ENCODE measurements at places on chromosomes 7 and 10. TPM values are rescaled to one million over a fixed set of nuclear protein-coding genes. Genes with fewer than 3 reads are reported as not detected.

Gene CPEB3
- total RNA-seq = 8.8 TPM

Gene AIFM2
- 13.4 TPM for total RNA-seq

Gene SPAM1
- not detected for total RNA-seq

Gene PDE6C
- total RNA-seq = not detected

Gene GPER1
- total RNA-seq = 1.0 TPM

Gene OR6V1
- total RNA-seq = not detected

Gene ACTL6B
- total RNA-seq = not detected

Gene CDK6
- total RNA-seq = 33.8 TPM

Gene HKDC1
- 1.5 TPM for total RNA-seq

Gene SYT15B
- 2.1 TPM for total RNA-seq
